ENCODE measurements at places on chromosomes 11 and 22.
A peak's percentile ranks its signal among the peaks of the same experiment; 100 is the strongest.

DNA sequence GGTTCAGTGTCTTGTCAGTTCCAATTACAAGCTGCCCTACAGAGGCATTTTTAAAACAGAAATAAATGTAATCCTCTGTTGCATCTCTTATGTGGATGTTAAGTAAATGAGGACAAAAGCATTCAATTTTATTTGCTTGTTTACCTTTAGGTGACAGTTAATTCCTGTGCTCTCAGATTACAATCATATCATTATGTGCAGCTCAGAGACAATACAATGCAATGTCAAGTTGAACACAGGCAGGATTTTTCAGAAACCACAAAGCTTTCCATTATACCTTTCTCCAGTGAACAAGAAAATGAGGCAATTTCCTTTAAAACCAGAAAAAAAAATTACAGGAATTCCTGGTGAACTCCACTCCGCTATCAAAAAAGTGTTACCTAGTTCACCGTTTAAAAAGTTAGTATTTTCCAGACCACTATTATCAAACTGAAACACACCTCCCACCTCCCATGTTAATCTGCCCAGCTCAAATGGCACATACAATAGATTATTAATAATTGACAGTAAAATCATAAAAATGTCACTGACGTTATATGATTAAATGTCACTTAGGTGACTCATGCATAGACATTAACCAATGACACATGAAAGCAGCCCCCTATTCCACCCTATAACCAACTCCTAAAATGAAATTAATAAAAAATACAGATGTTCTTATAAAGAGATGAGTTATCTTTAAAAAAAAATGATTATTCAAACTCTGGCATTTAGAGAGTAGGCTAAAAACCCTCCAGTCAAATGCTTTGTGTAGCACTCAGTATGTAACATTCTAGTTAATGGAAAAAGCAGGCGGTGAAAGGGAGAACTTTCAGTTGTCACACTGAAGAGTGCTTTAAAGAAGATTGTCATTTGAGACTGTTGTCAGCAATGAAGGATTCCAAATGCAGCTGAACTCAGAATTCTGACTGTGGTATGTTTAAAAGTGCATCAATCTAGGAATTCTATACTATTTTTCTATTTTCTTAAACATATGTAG lies 98.6 kb downstream of the MUC15 start:
- DNase-seq: no peak

GRCh38 chr11:125075242-125075625 lies 12.1 kb downstream of the SLC37A2 start:
- no peak for DNase-seq

DNA sequence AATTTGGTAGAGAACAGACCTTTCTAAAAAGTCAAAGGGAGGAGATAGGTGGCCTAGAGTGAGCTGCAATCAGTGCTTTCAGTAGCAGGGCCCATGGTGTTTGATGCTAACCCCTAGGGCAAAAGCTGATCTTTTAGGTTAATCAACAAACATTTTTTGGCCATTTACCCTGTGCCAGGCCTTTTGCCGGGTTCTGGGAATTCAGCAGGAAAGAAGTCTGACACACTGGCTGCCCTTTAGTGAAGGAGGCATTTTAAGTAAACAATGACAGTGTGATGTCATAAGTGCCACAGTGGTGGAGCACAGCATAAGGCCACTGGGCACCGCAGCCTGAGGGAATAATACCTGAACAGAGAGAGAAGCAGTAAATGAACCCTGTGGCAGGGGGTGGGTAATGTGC lies 29.0 kb downstream of the C22orf31 start:
- no peak for DNase-seq

GRCh38 chr11:66045177-66045639 lies 3.8 kb downstream of the GAL3ST3 start:
- peak; percentile 74 for DNase-seq

DNA sequence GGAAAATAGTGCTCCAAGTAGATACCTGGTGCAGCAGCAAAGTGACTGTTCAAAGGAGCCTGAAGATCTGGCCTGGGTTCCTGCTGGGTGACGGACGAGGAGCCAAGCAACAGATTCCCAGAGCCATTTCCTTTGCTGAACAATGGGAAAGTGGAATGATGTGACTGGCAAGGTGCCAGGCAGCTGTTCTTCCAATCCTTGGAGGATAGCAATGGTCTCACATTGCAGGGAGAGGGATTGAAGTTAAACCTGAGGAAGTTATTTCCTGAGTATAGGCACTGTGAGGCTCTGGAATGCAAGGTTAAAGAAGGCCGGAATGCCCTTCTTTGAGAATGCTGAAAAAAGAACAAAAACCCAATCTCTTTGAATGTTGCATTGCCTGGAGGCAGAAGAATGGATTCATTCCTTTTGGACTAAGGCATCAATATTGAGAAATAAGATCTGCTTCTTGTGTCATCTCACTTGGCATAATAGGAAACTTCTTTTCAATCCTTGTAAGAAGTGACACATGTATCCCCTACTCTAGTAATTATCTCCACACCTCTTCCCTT lies 223.8 kb downstream of the BLID start:
- no peak for DNase-seq

DNA sequence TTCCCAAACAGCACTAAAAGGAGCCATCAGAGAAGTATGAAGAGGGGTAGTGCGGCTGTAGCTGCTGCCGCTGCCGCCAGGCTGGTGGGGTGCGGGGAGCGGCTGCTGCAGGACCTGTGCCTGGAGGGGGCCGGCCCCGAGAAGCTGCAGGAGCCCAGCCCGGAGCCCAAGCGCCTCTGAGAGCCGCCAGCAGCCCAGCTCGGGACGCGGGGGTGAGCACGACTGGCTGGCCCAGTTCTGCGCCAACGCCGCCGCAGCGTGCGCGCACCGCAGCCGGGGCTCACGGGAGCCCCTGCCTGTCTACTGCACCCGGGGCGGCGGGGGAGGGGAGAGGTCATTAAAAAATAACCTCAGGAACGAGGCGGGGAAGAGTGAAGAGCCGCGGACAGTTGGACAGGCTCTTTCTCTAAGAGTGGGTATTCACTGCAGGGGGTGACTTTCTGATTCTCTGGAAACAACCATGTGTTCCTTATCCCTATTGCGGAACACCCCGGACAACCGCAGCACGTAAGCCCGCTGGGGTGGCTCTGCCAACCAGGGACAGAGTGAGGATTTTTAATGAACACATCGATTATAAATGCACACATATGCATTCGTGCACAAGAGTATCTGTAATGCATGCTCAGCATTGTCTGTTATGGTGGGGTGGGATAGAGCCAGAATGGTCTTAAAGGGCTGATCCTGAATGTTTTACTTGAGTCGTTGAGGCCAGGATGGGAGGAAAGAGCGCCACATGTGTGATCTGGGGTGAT lies 453 bp downstream of the GAS2 start:
- DNase-seq: no peak

DNA sequence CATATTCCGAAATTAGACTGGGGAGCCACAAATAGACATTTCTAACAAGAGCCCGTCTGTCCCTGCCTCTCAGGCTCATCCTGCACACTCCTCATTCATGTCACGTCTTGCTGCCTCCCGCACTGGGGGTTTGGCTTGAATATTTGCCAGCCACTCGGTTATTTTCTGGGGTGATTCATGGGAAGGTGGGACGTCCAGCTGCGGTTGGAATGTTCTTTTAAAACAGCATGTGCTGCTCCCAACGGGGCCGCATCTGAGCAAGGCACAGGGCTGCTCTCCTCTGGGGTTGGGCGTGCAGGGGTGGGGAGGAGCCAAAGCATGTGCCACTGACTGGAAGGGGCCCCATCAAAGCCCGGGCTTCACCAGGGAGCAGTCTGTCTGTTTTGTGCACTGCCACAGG lies 25.9 kb upstream of the SLC5A4 start:
- DNase-seq: no peak

GRCh38 chr11:9313648-9314290 lies 624 bp downstream of the TMEM41B start:
- DNase-seq: peak; percentile 17

DNA sequence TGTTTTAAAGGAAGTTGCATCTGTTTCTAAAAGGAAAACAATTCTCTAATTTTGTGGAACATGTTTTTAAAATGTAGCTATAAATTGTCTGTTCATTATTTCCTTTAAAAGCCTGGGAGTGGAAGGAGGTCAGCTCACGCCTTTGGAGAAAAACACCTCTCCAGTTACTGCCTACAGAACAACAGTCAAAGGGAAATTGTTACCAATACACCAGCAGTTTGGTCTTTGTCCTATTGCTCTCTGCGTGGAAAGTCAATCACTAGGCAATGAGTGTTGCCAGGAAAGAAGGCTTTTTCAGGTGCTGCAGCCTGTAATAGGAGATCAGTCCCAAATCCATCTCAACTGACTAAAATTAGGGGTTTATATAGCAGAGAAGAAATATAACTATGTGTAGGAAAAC lies 22.2 kb downstream of the SVIP start:
- DNase-seq: no peak

GRCh38 chr11:17906436-17906835 lies 106.4 kb downstream of the SERGEF start:
- no peak for DNase-seq

- DNase-seq: no peak
These were observed 239.9 kb upstream of the ZC3H12C start for GRCh38 chr11:109853156-109853776.

- DNase-seq: peak; percentile 68
These were observed 13.0 kb upstream of the CYB5R3 start for GRCh38 chr22:42661985-42662831.

DNA sequence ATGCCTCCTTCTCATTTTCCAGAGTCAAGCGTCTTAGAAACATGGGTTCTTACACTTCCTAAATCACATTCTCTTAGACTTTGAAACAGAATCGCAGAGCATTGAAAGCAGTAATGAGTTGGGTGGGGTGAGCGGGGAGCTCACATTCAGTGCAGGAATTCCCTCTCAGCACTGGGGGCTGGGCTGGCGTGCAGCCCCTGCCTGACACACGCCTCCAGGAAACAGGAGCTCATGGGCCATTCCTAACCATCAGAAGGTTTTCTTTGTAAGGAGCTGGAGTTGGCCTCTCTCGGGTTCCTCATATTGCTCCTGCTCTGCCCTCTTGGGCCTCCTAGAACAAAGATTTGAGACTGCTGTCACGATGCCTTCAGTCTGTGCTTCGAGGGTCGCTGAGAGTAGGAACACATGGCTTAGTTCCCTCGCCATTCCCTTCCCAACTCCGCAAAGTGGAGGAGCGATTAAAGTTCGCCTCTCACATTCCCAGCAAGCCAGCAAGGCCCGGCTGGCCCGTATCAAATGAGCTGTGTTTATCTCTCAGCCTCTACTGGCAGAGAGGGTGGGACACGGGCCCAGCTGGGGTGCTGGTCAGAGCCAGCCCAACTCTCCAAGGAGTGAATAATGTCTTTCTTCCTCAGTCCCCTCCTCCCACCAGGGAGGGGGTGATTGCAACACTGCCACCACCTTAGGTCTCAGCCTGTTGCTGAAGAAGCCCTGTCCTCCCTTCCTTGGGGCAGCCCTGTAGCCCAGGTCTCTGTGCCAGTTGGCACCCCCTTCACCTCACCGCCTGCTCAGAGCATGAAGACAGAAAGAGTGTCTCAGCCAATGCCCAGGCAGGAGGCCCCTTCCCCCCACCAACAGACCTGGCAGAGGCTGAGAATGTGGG lies 10.4 kb downstream of the CHRDL2 start:
- DNase-seq: no peak

DNA sequence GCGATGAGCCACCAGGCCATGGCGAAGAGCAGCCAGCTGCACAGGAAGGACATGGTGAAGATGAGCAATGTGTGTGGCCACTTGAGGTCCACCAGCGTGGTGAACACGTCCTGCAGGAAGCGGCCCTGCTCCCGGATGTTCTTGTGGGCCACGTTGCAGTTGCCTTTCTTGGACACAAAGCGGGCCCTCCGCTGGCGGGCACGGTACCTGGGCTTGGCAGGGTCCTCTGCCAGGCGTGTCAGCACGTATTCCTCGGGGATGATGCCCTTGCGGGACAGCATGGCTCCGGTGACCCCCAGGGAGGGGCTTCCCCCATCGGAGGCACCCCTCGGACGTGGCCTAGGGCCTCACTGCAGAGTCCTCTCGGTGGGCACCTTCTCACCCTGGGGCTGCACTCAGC lies 648 bp downstream of the KCNJ11 start:
- no peak for DNase-seq

DNA sequence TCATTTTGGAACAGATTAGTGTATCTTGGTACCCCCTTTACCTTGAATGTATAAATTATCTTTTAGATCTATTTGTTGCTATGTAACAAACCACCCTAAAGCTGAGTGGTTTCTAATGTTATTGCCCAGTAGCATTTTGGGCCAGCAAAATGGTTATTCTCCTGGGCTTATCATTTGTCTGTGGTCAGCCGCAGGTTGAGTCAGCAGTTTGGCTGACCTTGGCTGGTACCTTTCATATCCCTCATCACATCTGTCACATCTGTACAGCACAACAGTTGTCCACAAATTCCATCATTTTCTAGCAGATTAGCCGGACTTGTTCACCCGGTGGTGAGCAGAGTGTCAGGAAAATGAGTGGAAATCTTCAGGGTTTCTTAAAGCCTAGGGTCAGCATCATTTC lies 588.5 kb upstream of the ARHGAP42 start:
- DNase-seq: no peak

GRCh38 chr11:45538363-45538762 lies 127.1 kb downstream of the CHST1 start:
- DNase-seq: no peak

DNA sequence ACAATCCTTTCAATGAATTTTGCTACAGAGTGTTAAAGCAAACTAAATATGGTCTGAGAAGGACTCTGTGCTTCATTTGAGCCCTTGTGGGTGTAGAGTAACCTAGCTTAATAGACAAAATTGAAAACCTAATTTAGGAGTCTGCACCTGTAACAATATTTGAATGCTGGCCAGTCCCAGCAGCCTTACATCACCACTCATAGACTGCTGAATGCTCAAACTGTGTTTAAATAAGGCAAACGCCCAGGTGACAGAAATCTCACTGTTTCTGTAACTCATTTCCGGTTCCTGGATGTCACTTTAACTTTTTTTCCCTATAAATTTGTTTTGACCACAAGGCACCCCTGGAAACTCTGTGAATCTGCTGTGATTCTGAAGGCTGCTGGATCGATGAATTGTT lies 45.5 kb upstream of the GLYATL1B start:
- DNase-seq: no peak

- DNase-seq: no peak
These were observed 46.0 kb downstream of the RPL27A start for GRCh38 chr11:8728563-8728962.

DNA sequence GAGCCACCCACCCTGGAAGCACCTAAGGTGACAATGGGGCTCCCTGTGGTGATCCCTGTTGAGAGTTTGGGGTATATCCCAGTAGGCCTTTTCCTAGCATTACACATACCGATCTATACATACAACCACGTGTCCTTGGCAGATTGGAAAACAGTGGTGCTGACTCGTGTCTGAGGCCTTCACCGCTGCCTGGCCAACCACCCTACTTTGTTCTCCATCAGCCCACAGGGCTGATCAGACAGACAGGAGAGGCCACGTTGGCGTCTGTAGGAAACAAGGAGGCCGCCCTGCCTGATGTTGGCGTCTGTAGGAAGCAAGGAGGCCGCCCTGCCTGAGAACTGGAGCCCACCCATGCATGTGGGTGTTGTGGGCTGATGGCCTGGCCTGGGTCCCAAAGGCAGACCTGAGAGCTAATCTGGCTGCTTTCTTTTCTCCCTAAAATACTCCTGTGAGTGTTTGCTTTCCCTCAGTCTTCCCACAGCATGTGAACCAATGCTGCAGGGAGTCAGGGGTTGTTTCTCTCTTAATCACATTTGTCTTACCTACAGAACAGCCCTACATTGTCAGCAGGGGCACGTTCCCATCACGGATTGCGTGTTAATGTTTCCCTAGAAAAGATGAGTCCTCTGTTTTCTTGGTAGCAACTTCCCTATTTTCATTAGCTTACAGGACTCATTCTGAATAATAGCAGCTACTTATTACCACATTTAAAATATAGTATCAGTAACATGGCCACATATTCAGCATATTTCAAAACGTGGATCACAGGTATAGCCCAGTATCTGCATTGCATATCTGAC lies 57.2 kb downstream of the SBF1 start:
- DNase-seq: no peak

All from activated T-helper 1 cell treated with Interleukin-2 at 50 U/mL for 16 hours (primary cell).